Brain pericyte (primary cell): ENCODE measurements at places on chromosomes 4 and X.

DNA sequence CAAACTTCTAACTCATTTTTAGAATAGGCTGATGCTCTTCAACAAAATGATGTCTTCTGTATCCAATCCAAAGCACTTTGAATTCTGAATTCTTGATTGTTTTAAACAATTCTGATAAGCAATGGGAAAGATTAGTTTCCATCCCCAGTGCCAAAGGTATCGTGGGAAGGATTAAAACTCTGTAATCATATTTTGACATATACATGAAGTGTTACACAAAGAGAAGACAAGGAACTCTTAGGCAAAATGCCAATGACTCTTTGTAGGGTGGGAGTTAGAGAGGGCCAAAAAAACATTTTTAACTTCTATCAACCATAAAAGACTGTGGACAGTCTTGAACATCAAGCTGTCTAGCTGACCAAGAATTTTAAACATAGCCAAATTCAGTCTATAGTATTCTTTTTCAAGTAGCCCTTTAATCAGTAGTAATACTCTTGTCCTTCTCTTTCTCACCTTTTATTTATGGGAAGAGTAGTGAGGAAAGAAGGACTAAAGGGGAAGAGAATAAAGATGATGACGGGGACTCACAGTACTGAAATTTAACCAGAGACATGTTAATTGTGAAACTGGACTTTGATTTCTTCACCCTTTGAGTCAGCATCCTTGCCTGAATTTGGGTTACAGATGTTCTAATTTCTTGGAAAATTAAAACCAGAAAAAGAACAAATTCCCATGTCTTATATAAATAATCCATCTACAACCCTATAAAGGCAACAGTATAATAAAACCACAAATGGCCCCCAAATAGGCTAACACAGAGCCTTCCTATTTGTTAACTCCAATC, 51.8 kb upstream of the VEGFD start:
- DNase-seq = no peak

GRCh38 chr4:128291096-128291495, 3.5 kb upstream of the PGRMC2 start:
- no peak for DNase-seq

DNA sequence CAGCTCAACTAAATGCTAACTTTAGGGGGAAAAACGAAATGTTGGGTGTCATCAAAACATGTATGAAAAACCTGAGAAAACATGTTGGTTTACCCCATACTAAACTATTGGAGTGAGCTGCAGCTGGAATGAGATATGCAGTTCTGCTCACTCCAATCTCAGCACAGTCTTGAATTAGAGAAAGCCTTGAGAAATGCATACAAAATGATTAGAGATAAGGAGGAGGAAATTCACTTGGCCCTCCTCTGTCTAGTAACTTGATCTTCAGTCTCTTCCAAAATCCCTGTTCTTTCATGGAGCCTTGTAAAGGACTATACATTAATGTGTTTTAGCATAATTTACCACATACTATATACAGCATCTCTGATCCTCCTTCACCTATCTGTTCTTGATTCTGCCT, 3.2 kb upstream of the LRCH2 start:
- no peak for DNase-seq

- DNase-seq = no peak
Observed at GRCh38 chr4:187171706-187172339, 448.2 kb upstream of the FAT1 start.

- DNase-seq = no peak
Observed at GRCh38 chr4:6322761-6323566, 53.3 kb downstream of the WFS1 start.

DNA sequence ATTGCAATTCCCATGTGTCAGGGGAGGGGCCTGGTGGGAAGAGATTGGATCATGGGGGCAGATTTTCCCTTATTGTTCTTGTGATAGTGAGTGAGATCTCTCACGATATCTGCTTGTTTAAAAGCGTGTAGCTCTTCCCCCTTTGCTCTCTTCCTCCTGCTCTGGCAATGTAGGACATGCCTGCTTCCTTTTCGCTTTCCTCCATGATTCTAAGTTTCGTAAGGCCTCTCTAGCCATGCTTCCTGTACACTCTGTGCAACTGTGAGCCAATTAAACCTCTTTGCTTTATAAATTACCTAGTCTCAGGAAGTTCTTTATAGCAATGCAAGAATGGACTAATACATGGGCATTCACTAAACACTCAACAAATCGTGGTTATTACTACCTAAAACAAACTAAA, 37.2 kb upstream of the PAPSS1 start:
- DNase-seq = no peak

DNA sequence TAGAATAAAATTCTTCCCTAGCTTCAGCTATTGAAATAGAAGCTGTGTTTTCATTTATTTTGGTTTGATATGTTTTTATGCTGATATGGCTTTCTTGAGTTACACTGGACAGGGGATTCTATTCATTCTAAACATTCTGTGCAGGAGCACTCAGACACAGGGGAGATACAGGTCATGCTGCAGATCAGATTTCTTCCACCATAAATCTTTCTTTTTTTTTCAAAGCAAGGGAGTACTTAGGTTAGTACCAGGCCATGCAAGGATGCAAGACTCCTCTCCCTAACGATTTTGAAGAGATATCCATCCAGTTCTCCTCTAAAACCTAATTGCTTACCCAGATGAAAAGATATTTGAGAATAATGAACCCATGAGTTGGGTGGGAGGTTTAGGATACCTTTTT, 21.4 kb downstream of the ETDC start:
- DNase-seq = no peak

DNA sequence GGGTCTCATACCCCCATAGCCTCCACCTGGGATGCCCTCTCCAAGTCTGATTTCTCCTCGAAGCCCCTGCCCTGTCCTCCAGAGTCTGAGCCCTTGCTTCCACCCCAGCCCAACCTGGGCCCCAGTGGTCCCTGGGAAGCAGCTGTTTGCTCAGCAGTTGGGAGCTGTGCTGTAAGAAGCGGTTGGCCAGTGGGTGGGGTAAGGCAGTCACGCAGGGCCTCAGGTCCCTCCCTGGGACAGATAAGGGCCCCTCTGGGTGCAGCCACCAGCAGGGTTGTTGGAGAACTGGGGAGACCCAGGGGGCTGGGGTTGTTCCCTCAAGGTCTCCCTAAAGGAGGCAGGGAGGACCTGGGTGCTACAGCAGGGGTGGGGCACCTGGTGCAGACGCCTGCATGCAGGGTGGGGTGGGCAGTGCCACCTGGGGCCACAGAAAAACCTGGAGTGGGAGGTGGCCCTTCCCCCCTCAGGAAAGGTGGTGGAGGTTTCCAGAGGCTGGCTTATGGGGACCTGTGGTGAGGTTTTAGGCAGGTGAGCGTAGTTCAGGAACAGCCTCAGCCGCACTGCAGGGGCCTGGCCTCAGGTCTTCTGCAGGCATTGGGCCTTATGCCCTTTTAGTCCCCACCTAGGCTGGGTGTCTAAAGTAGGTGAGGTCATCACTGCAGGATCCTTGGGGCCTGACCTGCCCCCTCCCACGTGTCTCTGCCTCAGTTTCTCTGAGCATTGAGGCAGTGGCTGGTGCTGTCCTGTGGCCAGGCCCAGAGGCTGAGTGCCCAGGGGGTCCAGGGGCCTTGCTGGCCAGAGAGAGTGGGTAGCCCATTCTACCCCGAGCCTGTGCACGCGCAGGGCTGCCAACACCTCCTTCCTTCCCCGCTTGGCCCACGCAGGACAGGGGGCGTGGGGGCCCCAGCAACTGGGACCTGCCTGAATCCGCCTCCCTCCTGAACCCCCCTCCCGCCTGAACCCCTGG, 3.1 kb upstream of the SLC26A1 start:
- DNase-seq = no peak

GRCh38 chr4:127469959-127470809, 162.6 kb upstream of the INTU start:
- no peak for DNase-seq
